Activated T-helper 1 cell treated with Interleukin-2 at 50 U/mL for 16 hours (primary cell): ENCODE measurements at places on chromosomes 2 and 18.

- DNase-seq = peak; percentile 44
Measured at GRCh38 chr2:25301453-25302352, 40.0 kb downstream of the DNMT3A start.

DNA sequence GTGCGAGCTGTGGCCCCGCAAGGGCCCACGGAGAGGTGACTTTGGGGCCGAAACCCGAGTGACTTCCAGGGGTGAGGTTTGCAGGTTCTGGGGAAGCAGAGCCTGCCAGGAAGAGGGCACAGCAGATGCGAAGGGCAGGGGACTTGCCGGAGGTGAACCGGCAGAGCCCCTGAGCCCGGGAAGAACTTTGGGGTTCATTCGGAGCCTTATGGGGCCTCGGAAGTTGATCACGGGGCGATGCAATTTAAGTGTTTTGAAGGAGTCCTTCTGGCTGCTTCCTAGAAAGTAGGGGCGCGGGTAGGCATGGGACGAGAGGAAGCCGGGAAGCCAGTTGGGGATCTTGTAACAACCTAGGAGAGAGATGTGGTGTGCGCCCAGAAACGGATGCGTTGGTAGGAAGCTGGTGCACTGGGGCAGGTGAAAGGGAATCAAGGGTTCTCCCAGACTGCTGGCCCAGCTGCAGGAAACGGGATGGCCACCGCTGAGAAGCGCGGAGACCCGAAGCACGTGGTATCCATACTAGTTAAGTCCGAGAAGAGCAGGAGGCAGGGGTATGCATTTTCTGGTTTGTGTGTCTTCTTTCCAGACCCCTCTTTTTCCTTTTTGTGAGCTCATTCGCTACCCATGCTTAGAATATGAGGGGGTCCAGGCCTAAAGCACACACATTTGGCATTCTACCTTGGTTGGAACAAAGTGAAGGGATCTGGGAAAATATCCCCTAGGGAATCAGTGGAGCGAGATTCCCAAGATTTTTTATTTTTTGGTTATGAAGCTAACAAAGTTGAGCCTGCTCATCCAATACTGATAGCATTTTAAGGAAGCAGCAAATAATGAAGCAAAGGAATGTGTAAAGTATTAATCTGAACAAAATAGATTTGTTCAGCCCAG lies 758 bp downstream of the SCLY start:
- peak; percentile 11 for DNase-seq

DNA sequence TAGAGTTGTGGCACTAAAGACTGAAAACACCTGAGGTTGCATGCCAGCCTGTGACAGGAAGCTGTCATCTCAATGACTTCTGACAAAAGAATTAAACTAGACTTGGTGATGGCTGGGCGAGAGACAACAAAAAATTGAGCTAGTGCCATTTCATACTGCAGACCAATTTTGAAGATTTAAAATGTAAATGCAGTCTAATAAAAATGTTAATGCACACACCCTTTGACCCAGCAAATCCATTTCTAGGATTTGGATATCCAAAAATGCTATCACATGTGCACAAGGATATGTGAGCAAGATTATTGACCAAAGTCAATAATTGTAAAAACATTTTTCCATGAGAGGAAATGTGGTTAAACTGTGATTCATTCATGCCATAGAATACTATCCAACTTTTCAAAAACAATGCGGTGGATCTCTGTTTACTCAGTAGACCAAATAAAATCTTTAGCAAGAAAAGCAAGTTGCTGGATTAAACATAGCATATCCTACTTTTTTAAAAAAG lies 5.6 kb downstream of the FBXO36 start:
- no peak for DNase-seq

GRCh38 chr2:133439565-133439920 lies 128.7 kb downstream of the NCKAP5 start:
- DNase-seq = no peak

DNA sequence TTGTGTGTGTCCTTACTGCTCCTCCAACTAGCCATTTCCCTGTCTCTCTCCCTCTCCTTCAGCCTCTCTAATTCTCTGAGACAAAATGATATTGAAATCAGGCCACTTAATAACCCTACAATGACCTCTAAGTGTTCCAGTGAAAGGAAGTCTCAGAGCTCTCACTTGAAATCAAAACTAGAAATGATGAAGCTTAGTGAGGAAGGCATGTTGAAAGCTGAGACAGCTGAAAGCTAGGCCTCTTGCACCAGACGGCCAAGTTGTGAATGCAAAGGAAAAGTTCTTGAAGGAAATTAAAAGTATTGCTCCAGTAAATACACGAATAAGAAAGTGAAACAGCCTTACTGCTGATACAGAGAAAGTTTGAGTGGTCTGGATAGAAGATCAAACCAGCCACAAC lies 72.9 kb downstream of the PRKCE start:
- no peak for DNase-seq

- no peak for DNase-seq
Measured at GRCh38 chr18:21826641-21827302, 86.2 kb downstream of the MIB1 start.

- DNase-seq = no peak
Measured at GRCh38 chr18:70382017-70382416, 93.2 kb downstream of the SOCS6 start.

GRCh38 chr18:55376387-55376786 lies 211.6 kb downstream of the TCF4 start:
- no peak for DNase-seq

GRCh38 chr2:182761903-182762302 lies 45.8 kb downstream of the DNAJC10 start:
- no peak for DNase-seq

GRCh38 chr18:76697441-76697901 lies 124.9 kb upstream of the ZNF236 start:
- DNase-seq = no peak

DNA sequence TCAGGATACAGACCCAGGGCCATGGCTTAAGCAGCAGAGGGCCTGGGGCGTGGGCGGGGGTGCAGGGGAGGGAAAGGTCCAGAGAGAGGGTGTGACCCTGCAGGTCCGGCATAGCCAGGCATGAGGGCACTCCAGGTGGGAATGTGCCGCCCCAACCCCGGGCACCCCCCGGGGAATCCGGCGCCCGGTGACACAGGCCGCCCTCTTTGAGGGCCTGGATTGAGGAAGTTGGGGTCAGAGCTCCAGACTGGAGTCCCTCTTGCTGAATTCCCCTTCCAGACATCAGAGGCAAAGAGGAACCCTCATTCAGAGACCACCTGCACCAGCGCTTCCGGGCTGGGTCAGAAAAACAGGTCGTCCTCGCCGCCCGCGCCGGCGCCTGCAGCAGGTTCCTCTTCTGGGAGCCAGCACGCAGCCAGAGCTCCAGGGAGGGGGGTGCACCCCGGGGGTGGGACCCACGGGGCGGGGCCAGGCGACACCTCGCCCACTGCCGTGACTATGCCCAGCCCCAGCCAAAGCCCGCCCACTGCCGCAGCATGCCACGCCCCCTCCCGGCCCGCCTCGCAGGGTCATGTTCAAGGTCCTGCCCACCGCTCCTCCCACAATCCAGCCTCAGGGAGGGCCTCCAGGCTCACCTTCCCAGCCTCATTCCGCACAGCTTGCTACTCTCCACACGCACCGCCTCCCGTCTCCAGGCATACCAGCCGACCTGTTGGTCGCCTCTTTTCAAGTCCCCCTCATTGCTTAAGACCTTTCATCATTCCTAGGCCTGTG lies 98.3 kb upstream of the ID2 start:
- peak; percentile 31 for DNase-seq

DNA sequence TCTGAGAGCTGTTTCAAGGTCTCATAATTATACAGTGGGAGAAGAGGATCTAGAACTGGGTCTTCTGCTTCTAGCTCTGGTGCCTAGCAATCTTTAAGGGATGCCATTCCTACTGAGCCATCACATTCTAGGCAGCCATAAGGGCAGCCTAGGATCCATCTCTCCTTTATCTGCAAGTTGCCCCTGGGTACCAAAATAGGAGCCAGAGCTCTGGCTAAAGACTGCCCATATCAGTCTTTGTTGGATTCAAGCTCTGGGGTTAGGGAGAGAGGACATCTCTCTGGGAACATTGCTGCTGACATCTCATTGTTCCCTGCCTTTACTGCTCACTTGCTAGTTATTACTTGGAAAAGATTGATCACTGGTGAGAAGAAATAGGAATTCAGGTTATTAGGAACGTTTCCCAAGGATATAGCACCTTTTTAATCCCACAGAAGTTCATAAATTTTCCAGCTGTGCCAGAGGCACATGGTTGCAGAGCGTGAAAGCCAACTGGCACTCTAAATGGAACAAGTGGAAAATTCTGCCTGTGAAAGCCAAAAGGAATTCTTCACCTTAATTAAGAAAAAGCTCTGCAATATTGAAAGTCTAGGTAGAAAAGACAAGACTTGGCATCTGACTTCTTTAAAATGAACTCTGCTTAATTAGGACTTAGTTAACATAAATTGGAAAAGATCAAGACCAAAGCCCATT lies 102.2 kb downstream of the CDC42EP3 start:
- DNase-seq = no peak

DNA sequence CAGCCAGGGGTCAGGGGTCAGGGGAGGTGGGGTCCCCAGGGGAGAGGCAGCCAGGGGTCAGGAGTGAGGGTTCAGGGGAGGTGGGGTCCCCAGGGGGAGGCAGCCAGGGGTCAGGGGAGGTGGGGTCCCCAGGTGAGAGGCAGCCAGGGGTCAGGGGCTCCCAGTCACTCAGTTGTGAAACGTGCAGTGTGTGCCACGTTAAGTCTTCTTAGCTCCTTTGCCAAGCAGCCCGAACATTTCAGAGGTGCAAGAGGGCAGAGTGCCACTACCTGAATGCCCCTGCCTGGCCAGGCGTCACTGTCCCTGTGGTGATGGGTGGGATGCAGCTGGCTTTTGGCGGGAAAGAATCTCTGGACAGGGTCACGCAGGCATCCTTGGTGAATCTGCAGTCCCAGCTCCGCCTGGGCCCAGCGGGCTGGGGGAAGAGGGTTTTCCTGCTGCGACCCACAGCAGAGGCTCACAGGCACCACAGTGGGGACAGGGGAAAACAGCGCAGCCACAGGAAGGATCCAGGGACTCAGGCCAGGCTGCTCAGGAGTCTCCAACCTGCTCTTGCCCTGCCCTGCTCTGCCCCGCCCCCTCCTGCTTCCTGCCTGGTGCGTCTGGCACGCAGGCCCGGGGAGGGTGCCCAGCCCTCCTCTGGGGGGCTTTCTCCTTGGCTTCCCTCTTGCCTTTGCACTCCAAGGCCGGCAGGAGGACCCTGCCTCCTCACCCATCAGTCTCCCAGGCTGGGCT lies 188.3 kb downstream of the TWIST2 start:
- DNase-seq = no peak

- DNase-seq = no peak
Measured at GRCh38 chr2:42879121-42879705, 86.8 kb upstream of the HAAO start.

DNA sequence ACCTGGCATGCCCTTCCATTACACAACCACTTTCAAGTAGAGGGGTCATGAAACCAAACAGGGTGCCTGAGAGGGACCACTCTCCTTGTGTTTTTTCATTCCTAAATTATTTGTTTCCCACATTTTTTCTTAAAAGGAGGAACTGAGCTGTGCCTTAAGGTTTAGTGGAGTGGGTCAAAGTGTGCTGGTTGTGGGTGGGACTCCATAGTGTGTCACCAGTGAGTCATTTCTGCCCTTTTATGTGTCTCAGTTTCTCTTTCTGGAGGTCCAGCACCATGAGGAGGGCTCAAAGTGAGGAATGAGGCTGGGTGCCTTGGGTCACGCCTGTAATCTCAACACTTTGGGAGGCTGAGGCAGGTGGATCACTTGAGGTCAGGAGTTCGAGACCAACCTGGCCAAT lies 37.8 kb downstream of the COMMD1 start:
- DNase-seq = no peak

DNA sequence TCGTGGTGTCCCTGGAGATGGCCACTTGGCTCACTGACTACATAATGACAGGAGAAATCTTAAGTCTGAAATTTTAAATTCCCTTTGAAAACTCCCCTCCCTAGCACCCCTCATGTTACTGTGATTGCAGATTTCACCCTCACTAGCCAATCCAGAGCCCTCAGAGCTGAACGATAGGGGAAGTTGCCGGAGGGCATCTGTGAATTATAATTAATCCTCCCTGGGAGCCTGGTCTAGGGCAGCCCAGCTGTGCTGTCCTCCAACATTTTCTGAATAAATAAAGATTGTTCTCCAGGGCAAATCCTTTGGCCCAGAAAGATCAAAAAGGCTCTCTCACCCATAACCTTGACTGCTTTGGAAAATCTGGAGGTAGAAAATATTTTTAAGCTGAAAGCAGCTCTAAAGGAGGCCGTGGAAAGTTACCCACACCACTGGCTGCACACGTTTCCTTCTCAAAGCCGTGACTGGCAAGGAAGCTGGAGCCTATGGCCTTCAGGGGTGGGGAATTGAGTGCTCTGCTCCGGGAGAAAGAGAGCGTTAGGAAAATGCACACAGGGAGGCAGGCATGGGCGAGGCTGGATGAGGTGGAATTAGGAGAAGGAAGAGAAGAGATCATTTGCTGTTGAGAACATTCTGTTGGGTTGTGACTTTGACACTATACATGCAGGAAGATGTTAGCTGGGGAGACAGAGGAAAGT lies 68.9 kb upstream of the CNGA3 start:
- DNase-seq = no peak

DNA sequence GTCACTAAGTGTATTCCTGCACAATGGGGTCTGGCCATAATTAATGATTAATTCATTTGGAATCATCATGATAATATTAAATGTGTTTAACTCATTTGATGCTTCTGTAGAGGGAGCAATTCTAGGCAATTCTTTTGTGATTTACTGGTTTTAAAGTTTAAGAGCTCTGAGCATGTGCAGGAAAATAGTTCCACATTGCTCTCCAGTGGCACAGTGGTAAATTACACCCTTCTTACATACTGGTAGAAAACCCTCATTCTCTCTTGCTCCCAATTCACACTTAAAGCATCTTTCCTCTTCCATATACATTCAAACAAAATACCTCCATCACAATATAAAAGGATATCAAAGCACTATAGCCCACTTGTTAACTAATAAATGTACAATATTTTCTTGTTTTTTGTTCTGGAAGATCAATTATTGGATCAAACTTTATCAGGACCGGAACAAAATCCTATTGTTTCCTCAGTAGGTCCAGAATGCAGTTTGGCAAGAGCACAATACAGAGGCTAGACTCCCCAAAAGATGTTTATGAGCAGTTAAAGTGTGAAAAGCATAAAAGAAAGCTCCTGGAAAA lies 844.3 kb downstream of the MBD2 start:
- no peak for DNase-seq

- no peak for DNase-seq
Measured at GRCh38 chr2:23215016-23215415, 170.0 kb upstream of the KLHL29 start.

- DNase-seq = no peak
Measured at GRCh38 chr2:192035731-192036442, 158.8 kb downstream of the TMEFF2 start.

- no peak for DNase-seq
Measured at GRCh38 chr2:74984947-74985637, 26.6 kb downstream of the POLE4 start.

- DNase-seq = no peak
Measured at GRCh38 chr2:207332480-207333212, 166.9 kb upstream of the KLF7 start.

- no peak for DNase-seq
Measured at GRCh38 chr2:24509425-24509824, 18.4 kb downstream of the NCOA1 start.

DNA sequence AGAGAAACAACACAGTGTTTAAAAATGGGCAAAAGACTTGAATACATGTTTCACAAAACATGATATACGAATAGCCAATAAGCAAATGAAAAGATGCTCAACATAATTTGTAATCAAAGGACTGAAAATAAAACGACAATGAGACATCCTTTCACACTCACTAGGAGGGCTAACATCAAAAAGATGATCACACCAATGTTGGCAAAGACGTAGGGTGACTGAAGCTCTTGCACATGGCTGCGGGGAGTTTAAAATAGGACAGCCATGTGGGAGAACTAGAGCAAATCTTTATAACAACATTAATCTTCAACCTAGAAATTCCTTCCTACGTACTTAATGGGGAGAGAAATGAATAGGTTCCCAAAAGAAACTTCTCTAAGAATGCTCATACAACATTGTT lies 19.2 kb upstream of the SEH1L start:
- no peak for DNase-seq
